Stimulated activated CD4-positive, alpha-beta T cell treated with anti-CD3 and anti-CD28 coated beads, Interleukin-1b, Interleukin-23, amount 100 ng/mL, for 1 hour (primary cell): ENCODE measurements at places on chromosomes 3 and 15.

DNA sequence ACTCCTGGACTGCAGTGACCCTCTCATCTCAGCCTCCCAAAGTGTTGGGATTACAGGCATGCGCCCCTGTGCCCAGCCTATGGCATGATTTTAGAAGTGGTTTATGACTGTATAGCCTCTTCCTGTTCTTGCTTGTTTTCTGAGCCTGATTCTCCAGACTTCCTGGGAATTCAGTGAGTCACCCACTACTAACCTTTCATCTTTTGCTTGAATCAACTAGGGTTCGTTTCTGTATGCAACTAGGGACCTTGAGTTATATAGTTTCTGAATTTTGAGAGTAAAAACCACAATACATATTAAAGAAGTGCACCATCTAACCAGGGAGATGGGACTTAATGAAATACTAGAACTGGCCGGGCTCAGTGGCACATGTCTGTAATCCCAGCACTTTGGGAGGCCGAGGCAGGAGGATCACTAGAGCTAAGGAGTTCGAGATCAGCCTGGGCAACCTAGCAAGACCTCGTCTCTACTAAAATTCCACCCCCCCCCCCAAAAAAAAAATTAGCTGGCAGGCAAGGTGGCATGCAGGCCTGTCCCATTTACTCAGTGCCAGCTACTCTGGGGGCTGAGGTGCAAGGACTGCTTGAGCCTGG is 76.0 kb downstream of the ZNF609 start:
- DNase-seq = no peak

- no peak for DNase-seq
Observed at GRCh38 chr15:51855612-51856011, 26.2 kb downstream of the TMOD3 start.

GRCh38 chr3:93924491-93924890 is 49.2 kb downstream of the PROS1 start:
- no peak for DNase-seq

DNA sequence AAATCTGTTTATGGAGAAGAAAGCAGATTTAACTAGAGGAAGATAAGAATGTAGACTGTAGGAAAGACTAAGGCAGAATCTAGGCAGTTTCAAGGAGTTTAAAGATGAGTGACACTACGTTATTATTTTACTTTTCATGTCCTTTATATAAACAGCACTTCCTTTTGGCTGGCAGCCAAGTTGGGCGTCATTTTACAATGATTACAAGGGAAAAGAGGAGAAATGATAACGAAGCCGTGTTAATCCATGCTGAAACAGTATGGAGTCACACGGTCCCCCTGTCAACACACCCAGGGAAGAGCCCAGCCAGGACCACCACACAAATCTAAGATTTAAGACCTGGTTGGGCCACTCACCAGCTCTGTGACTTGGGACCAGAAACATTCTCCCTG is 83.7 kb upstream of the NEO1 start:
- no peak for DNase-seq

GRCh38 chr3:180188512-180189309 is 152.0 kb upstream of the PEX5L start:
- DNase-seq = no peak

- DNase-seq = no peak
Observed at GRCh38 chr15:61243983-61244593, 15.0 kb upstream of the RORA start.

DNA sequence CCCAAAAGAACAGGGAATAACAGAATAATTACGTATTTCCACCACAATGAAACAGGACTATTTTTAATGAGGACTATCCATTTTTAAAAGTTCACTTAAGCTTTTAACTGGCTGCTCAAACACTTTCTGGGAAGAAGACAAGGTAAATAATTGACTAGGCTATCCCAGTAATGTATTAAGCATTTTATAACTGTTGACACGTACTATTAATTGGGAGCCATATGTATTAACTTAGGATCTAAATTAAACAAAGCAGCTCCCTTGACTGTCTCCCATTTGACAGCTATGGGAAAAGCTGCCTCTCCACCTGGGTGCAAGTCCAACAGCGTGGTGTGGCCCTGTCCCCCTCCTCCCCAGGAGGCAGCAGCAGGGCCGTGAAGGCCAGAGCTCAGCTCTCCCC is 36.1 kb downstream of the MYO5C start:
- DNase-seq = no peak

DNA sequence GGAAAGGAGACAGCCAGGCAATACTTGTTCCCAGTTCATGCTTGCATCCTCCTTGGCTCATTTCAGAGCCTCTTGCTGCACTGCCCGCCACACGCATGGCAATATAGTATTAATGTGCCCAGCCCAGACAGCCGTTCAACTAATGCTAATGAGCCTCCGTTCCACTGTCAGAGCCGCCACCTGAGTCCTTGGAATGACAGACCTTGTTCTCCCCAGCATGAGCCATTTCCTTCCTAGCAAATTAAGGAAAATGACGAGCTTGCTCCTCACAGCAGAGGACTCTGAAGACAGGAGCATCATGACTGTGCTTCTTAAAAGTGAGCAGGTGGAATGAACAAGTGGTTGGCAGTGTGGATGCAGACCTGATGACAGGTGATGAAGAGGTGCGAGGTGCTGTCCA is 10.8 kb upstream of the LRRC15 start:
- DNase-seq = no peak

DNA sequence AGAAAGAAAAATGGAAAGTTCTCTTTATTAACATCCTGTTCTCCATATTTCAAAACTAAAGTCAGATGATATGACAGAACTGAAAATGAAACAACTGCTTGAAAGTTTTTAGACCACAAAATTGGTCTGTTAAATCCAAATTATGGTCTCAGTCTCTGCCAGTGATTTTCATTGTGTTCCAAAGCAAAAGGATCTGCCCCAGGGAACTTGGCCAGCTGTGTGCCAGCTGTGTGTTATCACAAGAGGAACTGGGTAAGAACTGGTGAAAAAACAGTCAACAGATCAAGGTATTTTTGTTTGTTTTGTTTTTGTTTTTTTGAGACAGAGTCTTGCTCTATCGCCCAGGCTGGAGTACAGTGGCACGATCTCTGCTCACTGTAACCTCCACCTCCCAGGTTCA is 323.3 kb downstream of the CTNNB1 start:
- no peak for DNase-seq

- DNase-seq = no peak
Observed at GRCh38 chr3:134817297-134817696, 22.2 kb downstream of the EPHB1 start.

GRCh38 chr3:187098923-187099512 is 40.3 kb downstream of the RPL39L start:
- no peak for DNase-seq

DNA sequence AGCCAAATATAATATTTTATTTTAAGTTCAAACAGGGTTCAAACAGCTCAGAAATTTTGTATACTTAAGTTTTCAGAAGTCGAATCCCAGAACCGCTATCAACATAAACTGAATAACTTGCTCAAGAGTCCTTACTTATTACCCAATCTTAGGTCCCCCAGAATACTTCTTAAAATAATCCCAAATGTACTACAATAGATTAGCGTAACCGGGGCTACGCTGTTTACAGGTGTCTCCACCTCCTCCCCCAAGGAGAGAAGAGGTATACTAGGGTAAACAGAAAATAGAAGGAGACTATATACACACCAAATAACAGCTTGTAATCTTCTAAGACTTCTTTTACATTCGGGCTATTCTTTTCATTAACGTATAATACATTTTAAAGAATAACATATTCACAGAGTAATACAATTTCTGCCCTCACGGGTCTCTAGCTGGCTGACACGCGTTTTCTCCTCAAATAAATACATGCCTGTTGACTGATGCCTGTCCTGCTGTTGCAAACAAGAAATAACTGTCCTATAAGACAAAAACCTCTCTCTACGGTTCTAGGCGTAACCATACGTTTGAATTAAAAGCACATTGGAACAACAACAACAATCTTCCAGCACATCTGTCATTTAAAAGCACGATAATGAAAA is 1.3 kb downstream of the DENND4A start:
- DNase-seq = no peak

DNA sequence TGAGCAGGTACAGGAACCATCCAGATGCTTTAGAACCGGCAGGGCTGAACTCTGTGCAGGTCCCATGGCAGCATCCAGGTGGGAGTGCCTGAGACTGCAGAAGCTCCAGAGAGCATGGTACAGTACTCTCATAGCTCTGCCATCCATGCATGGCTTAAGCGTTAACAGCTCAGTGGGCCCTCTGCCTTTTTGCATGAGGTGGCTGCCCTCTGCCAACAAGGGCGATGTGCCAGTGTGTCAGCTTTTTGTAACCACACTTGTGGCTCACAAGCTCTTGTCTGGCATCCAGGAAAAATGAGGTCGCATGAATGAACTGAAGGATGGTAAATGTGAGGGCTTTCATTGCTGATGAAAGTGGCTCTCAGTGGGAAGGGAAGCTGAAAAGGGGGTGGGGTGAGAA is 950.1 kb downstream of the DIPK2A start:
- no peak for DNase-seq
